Panc1 (cell line): ENCODE measurements at places on chromosomes 16 and 17.

DNA sequence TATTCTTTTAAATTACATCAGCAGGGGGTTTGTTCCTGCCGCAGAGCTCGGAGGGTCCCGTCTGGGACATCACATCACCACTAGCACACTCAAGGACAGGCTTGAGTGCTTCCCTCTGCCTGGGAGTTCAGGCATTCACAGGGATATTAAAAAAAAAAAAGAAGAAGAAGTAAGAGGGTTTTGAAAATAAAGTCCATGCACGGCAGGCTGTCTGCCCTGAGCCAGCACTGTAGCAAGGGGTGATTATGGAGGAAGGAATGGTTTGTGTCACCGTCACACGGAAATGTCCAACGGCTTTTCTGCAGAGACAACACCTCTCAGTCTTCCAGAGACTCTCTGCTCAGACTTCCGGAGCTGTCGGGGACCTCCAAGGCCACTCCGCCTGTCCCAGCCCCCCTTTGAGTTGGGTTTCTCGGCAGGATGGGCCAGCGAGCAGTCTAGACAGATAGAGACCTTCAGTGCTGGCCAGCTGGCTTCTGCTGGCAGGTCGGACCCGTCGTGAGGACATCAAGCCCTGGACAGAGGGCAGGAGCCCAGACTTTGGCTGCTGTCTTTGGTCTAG, 33.6 kb downstream of the MEOX1 start:
- no peak for DNase-seq

DNA sequence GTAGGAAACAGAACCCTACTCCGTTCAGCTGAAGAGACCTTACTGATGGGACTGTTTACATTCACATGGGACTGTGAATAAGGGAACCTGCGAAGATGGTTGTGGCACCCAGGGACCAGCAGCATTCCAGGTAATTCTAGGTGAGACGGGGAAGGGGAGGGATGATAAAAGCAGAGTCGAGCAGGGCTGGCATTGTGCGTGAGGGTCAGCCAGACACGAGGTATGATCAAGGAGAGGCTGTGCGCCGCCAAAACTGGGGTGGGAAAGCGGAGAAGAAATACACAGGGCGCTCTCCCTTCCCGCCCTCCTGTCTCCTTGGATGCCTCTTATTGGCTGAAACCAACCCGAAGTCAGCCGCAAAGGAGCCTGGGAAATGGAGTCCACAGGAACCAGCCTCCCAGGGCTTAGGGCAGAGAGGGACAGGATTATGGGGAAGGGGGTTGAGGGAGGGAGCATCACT, 38.4 kb upstream of the CSNK2A2 start:
- no peak for DNase-seq

DNA sequence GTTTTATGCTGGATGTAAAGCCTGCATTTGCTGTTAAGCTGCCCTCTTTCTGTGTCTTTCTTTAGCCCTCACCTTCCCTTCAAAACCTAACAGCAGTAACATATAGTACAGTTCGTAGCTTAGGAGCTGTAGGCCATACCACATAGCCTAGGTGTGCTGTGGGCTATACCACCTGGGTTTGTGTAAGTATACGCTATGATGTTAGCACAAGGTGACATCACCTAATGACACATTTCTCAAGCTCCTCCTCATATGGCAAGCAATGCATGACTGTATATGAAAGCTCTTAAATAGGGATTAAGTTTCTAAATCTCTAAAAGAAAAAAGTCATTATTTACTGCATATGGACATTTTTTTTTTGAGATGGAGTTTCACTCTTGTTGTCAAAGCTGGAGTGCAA, 57.8 kb upstream of the TMEM97 start:
- DNase-seq: no peak

DNA sequence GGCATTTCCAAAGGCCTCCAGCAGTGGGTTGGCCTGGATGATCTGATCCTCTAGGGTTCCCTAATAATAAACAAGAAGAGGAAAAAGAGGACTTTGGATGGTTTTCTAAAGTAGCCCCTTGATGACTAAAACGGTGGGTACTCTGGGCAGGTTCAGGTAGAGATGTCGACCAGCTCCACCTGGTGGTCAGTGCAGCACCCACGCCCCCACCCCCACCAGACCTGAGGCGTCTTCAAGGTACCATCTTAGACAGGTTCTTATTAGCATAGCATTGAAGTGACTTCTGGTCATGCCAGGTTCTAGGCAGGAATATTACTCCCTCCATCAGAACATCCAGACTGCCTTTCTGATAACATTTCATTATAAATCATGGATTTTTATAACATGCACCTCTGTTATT, 15.0 kb downstream of the MYH13 start:
- DNase-seq: no peak

DNA sequence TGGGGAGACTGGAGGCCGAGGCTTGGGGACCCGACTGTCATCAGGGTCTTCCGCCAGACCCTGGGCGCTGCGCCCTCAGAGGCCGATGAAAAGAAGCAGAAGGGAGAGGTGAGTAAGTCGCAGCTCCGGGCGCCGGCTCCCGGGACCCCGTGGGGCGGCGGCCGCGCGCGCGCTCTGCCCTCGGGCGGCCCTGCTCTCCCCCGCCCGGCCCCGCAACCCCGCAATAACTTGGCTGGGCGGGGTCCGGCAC, 392 bp upstream of the ABHD15 start:
- no peak for DNase-seq

DNA sequence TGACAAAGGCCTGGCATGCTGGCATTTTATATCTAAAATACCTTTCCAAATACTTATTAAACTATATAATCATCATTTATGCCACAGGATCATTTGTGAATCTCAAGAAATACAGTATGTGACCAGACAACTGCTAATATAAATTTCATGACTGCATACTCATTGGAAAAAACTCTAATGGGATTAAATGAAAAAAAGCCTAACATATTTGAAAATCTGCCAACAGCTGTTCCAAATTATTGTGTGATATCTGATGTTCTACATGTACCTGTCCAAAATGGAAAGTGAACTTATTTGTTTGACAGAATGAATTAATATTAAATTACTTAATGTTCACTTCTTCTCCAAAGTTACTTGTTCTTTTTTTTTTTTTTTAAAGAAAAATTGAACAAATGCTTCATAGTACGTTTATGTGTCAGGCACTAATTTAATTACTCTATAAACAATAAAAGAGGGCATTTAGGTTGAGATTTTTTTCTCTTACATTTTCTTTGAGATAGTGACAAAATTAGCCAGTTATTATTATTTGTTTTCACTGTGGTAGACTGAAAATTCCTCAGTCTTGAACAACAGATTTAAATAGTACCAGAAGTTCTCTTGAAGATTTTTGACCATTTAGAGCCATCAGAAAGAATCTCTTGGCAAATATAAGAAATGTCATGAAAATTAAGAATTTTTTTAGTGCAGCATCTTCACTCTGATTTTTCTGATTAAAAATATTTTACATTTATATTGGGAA, 114.0 kb downstream of the FTO start:
- no peak for DNase-seq

DNA sequence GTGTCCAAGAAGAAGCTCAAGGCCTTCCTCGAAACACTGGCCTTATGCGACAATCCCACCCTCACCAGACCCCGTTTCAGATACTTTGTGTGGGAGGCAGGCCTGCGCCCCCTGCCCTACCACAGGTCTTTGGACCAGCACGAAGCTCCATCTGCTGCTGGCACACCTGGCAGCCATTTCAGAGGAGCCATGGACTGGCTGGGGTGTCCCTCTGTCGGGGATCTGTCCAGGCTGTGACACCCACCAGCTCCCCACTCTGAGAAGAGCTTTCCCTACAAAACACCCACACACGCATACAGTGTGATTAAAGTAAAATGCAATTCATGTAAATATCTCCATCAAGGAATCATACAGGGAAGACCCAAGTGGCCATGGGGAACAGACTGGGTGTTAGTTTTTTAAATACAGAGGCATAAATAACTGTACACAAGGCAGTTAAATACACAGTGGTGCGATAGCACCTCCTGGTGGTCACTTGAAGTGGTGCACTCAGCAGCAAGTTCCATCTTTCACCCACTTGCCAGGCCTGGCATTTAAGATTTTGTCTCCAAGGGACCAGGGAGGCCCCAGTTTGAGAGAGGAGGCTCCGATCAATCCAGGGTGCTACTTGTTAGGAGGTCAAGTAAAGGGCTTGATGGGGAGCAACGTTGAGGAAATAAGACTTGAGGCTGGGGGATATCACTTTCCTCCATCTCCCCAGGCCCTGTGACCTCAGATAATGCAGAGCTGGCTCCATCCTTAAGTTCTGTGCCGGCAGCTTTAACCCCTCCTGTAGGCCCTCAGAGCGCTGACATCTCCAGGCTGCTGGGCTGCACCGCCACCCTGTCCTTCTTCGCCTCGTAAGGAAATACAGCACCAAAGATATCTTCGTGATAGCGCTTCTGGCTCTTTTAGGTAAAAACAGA, 43.6 kb downstream of the NOS2 start:
- DNase-seq: peak; percentile 47

- no peak for DNase-seq
Observed at GRCh38 chr17:61574542-61575351, 16.3 kb downstream of the NACA2 start.

DNA sequence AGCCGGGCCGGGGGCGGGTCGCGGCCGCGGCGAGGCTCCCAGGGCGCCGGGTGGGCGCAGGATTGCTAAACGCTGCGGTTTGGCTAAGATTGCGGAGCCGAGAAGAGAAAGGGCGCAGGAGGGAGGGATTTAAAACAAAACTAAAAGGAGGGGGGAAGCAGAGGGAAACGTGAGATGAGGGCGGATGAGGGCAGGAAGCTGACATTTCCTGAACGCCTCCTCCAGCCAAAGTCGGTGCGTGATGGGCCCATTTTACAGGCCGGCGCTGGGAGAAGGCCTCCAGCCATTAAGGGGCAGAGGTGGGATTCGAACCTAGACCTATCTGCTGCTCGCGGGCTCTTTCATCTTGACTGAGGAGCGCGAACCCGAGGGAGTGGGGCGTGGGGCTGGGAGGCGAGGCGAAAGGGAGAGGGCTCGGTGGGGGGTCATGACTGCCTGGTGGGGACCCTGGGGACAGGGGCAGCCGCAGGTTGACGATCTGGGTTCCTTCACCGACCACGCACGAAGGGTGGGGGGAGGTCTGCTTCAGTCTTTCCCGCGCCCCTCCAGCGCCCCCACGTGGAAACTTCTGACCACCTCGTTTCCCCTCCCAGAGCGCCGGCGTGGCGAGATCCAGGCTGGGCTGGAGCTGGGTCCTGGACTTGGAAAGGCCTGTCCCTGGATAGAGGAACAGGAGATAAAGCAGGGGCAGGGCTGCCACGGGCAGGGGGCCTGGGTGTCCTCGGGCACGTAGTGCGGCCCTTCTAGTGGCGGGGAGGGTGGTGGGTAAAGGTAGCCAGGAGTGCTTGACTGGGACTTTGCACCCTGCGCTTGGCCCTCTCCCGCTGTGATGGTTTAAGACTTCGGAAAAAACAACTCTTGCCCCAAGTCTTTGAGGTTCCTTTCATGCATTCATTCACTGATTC, 3.8 kb upstream of the TAC4 start:
- no peak for DNase-seq

DNA sequence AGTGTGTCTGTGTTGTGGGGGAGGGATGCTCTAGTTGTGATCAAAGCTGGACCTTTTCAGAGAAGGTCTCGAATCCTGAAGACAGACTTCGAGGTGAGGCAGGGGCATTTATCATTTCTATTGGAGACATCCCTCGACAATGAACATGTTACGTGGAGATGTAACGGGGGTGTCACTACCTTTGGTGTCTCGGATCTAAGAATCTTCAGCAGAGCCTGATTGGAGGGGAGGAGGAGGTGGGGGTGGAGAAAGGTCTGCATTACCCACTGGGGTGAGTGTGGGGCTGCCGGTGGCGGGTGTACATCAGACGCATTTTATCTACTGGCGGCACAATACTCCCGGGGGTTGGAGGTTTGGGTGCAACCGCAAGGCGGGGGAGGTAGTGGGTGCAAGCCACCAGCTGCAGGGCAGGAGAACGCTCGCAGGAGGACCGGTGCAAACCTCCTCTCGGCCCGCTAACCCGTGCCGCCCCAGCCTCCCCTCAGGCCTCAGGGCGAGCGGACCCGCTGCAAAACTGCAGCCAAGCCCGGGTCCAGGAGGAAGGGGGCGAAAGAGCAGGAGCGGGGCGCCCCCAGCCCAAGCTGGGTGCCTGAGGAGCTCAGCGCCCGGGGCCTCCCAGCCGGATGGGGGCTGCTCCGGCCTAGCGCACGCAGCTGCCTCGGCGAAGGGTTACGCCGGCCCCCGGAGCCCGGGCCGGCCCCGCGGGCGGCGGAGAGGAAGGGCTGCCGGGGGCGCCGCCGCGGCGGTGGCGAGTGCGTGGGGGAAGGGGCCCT, 735 bp downstream of the ZNF652 start:
- DNase-seq: no peak

GRCh38 chr17:18156171-18156975, 27.3 kb upstream of the ALKBH5 start:
- DNase-seq: no peak

GRCh38 chr17:50904518-50905459, 38.6 kb upstream of the TOB1 start:
- DNase-seq: no peak

- no peak for DNase-seq
Observed at GRCh38 chr16:87319011-87319410, 1.8 kb upstream of the C16orf95 start.

- DNase-seq: no peak
Observed at GRCh38 chr16:72236866-72237265, 64.9 kb upstream of the PMFBP1 start.

DNA sequence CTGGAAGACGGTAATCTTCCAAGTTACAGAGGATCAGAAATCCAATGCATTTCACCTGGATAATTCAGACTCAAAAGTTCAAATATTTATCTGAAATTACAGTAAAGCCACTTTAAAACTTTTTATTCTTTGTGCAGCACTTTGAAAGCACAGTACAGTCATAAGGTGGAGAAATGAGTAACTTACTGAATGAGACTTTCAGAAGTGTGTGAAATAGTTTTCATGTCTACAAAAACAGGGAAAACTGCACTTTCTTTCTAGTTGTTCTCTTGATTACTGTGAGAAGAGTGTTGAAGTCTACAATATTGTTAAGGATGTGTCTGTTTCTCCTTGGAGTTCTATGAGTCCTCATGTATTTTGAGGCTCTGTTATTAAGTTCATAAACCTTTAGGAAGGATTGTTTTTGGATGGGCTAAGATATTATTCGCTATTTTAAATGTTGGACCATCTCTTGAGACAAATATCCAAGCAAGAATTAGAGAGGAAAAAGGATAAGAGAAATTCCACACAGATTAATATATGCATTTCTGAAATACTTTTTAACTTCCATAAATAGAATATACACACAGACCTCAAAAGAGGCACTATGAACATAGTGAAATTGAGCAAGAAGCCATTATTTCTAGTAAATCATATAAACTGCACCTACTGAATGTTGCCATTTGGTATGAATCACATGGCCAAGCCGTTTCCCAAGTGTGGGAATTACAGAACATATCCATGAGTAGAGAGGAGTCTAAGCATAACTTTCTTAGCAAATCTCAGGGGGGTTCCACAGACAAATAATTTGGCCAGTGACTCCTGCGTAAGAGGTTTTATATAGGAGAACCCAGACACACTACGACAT, 83.6 kb upstream of the PLEKHM1 start:
- no peak for DNase-seq

- DNase-seq: no peak
Observed at GRCh38 chr17:34850964-34851363, 110.3 kb downstream of the CCT6B start.
